ENCODE measurements at places on chromosomes 7 and 10.

GRCh38 chr7:11969643-11970042, 137.6 kb upstream of the THSD7A start:
- no peak for DNase-seq

DNA sequence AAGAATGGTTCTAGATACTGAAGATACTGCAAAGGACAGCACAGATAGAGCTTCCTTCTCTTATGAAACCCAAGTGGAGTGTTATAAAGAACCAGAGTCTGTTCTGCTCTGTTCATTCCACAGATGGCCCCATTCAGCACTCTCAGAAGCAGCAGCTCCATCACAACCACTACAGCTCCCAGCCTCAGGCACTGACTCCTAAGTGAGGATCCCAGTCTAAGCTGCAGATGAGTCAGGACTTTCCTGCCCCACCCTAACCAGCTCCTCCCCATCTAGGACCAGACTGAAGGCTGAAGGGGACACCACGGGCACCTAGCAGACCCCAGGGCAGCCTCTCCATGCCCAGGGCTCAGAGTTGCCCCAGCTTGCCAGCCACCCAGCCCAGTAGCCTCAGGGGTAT, 379.8 kb downstream of the GRID1 start:
- DNase-seq: no peak

GRCh38 chr7:131879424-131879823, 323.0 kb upstream of the PODXL start:
- no peak for DNase-seq

GRCh38 chr7:11478426-11478825, 353.6 kb downstream of the THSD7A start:
- DNase-seq: no peak

GRCh38 chr7:9891056-9891455, 1082.6 kb upstream of the PHF14 start:
- DNase-seq: no peak

GRCh38 chr10:79404231-79404609, 41.2 kb downstream of the ZCCHC24 start:
- DNase-seq: no peak

GRCh38 chr10:55174419-55174818, 373.4 kb upstream of the PCDH15 start:
- DNase-seq: no peak

GRCh38 chr10:111705021-111705420, 478.5 kb downstream of the GPAM start:
- DNase-seq: no peak

DNA sequence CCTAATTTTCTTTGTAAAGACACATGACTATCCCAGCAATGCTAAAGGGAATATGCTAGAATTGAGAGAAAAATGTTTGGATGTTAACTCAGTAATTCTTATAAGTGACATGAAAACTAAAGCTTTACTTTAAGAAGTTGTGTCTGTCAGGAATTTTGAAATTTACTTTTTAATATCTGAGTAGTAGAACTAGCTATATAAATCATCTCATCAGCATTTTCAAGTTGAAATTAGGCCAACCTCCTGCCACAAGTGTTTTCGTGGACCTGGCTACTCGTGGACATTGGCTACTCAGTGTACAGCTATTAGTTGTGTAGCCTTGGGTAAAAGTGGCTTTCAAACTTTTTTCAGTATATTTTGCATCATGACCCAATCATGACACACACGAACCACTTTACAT, 70.5 kb downstream of the ADD3 start:
- DNase-seq: no peak
